Substantia nigra (tissue), 51 donors: ENCODE measurements at places on chromosomes 5 and 9.

DNA sequence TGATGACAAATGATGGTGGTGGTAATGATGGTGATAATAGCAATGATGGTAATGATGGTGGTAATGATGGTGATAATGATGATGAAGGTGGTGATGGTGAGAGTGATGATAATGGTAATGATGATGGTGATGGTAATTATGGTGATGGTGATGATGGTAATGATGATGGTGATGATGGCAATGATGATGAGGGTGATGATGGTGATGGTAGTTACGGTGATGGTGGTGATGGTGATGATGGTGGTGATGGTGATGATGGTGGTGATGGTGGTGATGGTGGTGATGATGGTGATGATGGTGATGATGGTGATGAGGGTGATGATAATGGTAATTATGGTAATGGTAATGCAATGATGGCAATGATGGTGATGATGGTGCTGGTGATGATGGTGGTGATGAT lies 91.1 kb downstream of the DAP start:
- DNase-seq: no peak

- no peak for DNase-seq
Observed at GRCh38 chr5:153476767-153477166, 13.7 kb upstream of the GRIA1 start.

DNA sequence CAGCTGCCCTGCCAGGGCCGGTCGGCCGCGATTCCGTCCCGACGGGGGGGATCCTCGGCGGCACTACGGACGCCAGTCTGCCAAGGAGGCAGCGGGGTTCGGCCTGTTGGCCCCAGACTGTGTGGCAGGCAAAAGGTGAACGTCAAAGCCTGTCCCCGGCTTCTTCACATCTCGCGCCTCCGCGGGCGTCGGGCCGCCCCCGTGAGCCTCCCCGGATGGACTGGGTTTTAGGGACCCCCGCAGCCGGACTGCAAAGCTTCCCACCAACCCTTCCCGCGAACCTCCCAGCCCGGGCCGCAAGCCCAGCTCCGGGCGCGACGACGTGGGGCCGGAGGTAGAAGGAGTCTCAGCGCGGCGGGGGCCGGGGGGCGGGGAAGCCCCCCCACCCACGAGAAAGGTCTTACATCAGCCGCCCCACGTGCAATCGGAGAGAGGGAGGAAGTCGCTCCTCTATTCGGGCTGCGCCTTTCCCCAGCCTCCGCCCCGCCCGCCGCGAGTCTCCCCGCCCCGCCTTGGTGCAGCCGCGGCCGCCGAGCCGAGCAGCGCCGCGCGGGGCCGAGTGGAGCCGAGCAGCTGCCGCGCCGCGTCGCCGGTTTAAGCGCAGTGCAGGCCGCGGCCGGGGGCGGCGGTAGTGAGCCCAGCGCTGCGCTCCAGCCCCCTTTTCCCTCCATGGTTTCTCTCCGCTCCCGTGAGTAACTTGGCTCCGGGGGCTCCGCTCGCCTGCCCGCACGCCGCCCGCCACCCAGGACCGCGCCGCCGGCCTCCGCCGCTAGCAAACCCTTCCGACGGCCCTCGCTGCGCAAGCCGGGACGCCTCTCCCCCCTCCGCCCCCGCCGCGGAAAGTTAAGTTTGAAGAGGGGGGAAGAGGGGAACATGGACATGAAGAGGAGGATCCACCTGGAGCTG lies at the start of gene ANP32B:
Gene ANP32B, plus strand, starts transcription at position 659 of the 906 bp plus-strand sequence. Its CDS starts 215 bp downstream, at position 874.
- DNase-seq: peak; percentile 95

DNA sequence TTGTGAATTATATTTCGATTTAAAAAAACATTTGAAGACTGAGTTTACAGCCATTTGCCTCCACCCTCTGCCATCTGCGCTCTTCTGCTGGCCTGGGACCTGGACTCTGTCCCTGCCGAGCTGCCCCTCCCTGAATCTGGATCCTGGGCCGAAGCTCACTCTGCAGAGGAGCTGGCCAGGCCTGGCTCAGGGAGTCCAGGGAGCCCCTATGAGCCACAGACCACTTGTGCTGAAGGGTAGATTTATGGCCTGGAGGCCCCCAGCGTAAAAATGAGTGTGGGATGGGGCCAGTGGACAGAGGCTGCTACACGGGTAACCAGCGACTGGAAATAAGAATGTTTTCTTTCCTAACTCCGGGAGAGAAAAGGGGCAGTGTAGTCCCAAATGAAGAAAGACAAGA lies 129.8 kb downstream of the FGF18 start:
- DNase-seq: no peak

DNA sequence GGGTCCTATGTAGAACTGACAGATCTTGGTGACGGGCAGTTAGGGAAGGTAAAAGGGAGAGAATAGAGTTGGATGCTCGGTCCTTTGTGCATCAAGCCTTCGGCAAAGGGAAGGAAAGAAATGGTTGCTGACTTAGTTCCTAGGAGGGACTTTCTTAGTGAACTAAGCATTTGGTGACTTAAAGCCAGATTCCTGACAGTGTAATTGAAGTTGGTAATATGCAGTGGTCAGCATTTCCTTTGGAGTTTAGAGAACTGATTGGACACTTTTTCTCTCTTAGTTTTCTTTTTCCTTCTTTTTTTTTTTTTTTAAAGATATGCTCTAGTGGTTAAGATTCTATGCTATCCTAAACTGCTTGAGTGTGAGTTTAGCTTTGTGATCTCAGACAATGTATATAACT lies 2.3 kb downstream of the CLTA start:
- no peak for DNase-seq

DNA sequence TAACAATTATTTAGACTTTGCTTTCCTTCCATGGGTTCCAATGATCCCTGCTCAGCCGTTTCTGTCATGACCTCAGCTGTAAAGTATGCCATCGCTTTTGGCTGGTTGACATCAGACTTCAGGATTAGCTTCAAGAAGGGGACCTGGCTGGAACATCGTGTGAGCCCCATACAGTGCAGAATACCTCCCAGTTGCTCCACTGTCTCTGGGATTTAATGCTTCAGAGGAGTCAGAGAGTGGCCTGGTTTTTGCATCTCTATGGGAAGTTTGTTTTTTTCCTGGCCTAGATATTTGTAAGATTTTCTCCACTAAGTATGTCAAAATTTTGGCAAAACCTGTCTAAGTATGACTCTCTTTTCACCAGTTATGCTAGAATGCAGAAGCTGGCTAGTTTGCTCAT lies 216.9 kb downstream of the GABBR2 start:
- no peak for DNase-seq

- DNase-seq: no peak
Observed at GRCh38 chr5:24381861-24382489, 262.8 kb downstream of the CDH10 start.

GRCh38 chr9:85392260-85392659 lies 349.5 kb downstream of the AGTPBP1 start:
- DNase-seq: no peak

DNA sequence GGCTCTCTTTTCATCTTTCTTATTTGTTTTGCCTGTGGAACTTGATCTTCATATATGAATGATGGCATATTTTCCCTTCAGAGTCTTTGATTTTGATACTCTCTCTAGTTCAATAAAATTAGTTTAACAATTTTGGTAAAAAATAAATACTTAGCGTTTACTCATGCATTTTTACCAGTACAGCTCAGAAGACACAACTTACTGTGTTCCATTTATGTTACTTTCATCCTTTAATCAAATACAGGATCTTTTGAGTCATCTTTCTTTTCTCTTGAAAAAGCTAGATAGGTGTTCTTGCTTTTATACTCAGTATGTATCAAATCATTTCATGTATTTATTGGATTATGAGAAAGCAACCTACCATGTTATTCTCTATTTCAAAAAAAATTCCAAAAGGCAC lies 47.1 kb upstream of the RICTOR start:
- DNase-seq: no peak

- DNase-seq: no peak
Observed at GRCh38 chr5:169592937-169593650, 9.5 kb downstream of the SPDL1 start.

DNA sequence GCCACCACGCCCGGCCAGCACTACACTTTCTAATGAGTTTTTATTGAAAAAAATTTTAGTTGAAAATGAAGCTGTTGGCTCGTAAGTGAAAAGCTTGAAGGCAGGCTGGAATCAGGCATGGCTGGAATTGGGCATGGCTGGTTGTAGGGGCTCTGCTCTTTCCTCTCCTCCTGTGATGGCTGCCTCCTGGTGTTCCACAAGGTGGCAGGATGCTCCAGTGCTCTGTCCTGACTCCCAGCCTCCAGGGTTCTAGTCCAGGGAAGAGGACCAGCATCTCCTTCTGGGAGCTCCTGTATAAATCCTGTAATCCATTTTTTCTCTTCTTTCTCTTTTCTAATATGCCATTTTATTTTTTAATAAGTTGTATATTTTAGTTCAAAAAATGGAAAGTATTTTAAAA lies 57.2 kb upstream of the DHFR start:
- DNase-seq: peak; percentile 14

- peak; percentile 96 for DNase-seq
Observed at GRCh38 chr9:130712564-130713285, 19.1 kb downstream of the EXOSC2 start.

DNA sequence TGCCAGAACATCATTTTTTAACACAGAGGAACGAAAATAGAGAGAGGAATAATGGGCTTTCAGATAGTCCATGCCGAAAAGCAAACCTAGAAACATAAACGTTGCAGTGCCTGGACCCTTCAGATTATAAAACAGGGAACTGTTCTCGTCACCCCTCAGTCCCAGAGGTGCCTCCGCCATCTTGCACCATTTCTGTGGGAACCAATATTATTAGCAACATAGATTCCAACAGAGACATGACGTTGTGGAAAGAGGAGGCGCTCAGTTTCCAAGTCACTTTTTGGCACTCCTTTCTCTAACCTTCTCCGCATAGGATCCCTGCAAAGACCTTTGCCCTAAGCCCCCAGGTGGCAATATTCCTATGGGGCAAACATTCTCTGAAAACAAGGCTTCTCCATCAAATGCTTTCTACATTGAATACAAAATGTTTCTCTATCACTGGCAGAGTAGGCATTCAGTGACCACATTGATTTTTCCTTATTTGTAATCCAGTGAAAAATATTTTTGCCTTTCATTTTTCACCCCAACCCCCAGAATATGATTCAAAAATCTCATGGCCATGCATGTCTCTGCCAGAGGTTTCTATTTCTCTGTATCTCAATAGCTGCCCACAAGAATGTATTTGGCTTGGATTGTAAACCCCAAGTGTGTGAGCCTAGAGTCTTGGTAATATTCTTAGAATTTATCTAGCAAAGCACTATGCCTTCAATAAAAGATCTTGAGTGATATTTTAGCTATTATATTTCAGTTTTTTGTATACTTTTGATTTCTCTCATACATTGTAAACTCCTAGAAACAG lies 500.8 kb upstream of the WWC1 start:
- no peak for DNase-seq

- DNase-seq: no peak
Observed at GRCh38 chr5:39138892-39139291, 64.7 kb upstream of the RICTOR start.

- no peak for DNase-seq
Observed at GRCh38 chr9:113416149-113416721, 5.7 kb downstream of the C9orf43 start.

DNA sequence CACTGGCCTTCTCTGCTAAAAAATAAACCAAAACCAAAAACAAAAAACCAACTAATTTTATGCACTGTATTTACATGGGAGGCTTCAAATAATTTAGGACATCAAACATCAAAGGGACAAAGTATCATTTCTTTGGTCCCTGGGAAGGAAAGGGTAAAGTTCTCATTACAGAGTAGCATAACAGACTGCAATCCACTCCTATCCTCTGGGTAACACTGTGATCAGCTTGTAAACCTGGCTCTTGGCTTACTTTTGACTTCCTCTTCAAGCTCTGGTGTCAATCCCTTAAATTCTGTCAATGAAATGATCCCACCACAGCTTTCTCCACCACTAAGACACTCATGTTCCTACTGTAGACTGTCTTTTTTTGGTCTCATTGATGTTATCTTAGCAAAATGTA lies 69.8 kb upstream of the VCAN start:
- DNase-seq: no peak

GRCh38 chr5:175867587-175868347 lies 3.6 kb upstream of the CPLX2 start:
- no peak for DNase-seq

GRCh38 chr9:123349691-123350480 lies 6.1 kb upstream of the CRB2 start:
- DNase-seq: no peak

- no peak for DNase-seq
Observed at GRCh38 chr9:69079186-69079585, 43.6 kb downstream of the FXN start.

DNA sequence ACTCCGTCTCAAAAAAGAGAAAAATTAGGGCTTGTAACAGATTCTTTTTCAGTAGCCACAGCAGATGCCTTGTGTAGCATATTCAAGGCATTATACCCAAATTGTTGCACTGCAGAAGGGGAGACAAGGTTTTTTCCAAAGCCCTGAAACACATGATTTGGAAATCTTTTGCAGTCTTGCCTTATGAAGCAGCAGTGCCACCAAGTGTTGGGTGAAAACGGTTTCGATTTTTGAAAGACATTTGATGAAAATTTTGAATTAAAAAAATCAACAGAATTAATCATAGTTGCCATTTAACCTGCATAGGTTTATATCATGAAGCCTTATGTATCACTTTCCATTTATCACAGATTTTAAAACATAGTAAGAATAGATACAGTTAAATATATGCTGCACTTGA lies 479.5 kb downstream of the TAF11L14 start:
- DNase-seq: no peak

DNA sequence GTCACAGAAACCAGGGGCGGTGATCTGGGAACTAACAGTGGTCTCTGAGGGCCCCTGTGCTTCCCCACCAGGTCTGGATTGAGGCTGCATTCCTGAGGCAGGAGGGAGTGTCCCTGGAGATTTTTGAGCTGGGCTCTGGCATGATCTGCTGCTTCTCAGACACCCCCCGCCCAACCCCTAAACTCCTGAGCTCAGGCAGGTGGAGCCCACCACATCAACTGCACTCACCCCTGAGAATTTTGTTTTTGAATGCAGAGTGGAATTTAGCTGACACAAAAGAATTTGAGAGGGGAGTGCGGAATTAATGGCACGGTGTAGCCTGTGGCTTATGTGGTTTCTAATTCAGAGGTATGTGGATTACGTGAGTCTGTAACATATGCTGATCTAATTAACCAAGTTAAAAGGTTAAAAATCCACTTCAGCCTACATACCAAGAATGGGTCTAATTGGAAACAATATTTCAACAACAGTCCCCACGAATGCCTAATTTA lies 23.9 kb upstream of the CTSL start:
- DNase-seq: no peak

DNA sequence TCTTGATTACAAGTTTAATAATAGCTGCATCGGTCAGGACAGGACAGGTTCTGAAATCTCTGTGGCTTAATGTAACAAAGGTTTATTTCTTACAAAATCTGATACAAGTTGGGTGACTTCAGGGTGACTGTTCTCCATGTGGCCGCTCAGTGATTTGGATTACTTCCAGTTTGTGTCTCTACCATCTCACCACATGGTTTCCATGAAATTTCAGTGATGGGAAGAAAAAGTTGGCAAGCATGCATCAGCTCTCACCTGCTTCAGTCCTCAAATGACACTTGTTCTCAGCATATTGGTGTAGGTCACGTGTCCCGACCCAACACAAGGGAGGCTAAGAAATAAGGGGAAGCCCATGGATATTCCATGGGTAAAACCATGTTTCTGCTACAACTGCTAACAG lies 7.8 kb upstream of the TMEM268 start:
- DNase-seq: no peak
